Stimulated activated CD4-positive, alpha-beta T cell treated with anti-CD3 and anti-CD28 coated beads, Interleukin-1b, Interleukin-23, amount 100 ng/mL, for 1 hour (primary cell): ENCODE measurements at places on chromosomes 4 and X.

DNA sequence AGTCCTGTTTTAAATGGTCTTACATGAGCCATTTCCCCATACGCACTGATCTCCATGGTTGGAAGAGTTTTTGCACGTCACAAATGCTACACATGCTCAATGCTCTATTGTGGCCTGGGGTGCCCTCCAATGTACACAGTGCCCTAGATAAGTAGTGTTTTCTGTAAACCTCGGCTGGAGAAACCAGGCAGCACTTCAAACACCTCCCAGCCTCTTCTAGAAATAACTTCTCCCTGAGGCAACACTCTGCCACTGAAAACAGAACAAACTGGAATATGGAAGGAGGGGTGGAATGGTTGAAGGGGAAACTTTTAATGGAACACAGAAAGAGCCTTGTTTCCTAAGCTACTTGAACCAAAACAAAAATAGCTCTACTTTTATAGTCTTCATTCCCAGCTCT, 123.9 kb upstream of the CBR4 start:
- DNase-seq: no peak

DNA sequence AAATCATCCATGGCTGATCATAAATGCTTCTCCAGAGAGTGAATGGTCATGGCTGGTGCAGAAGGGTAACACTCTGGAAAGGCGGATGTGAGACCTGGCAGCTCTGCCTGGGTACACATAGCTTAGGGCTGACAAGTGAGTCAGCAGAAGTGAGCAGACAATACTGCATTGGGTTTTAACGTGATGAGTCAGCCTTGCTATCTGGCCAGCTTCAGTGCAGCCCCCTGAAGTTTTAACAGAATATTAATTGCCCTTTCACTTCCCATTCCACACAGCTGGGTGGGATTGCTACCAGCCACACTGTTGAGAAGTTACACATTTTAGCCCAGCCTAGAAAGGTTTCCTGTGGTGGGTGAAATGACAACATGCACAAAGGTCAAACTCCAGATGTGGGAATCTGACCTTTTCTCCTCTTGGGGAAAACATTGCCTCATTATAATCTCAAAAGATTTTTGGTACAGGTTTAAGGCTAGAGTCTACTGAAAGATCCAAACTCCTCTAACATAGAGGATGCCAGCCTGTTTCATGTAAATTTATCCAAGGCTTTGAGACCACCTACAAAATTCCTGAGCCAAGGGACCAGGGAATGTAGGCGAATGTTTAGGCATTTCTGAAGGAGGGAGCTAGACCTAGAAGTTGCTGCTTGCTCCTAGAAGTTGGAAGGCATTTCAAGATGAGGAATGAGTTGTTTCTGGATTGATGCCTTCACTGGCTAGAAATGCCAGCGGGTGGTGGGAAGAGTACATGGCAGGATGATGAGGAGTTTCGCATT, 230.3 kb upstream of the PGRMC2 start:
- DNase-seq: no peak

DNA sequence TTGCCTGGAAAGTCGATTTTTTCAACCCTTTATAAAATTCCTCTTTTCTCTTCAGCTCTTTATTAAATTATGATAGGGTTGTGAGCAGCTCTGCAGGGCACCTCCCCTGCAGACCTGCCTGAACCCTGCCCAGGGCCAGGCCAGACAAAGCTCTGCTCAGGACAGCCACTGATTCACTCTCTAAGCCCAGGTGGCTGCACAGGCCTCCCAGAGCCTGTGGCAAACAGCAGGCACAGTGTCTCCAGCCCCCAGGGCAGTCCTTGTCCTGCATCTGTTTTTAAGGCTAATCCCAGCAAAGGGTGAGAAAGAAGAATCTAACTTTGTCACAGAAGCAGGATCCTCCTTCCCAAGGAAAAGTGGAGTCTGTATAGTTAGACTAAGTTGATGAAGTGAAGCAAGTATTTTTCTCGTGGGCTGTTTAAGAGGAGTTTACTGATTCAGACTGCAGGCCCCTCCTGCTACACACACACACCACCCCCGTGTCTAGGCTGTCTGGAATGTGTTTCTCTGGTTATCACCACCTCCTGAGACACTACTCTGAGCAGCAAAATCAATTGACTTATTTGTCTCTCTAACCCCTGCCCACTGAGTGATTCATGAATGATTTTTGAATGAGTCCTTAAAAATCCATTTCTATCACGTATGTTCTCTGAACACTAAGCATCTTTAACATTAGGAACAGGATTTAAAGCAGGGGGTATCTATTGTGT, 101.7 kb downstream of the CHIC2 start:
- DNase-seq: no peak

DNA sequence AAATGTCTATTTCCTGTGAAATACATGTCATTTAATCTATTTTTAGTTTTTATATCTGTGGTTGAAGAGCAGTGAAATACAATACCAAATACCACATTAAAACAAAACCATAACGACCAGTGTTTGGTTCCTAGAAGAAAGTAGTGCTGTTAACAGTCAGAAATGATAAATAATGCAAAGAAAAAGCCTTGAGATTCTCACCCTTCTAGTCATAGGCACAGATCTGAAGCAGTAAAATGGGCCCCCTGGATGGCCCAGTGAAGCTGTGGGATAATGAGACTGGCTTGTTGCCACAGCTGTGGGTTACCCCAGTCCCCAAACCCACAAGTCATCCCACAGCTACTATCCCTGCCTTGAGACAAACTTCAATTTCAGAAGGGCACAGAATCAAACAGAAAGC, 137.3 kb upstream of the RPL34 start:
- no peak for DNase-seq

- DNase-seq: no peak
These were observed 13.6 kb downstream of the CHST7 start for GRCh38 chrX:46587158-46587557.

GRCh38 chrX:140687706-140688105, 21.9 kb upstream of the LINC00632 start:
- no peak for DNase-seq

- no peak for DNase-seq
These were observed 82.8 kb upstream of the BOD1L1 start for GRCh38 chr4:13710246-13710885.

GRCh38 chr4:65170768-65171514, 499.3 kb downstream of the EPHA5 start:
- DNase-seq: no peak

DNA sequence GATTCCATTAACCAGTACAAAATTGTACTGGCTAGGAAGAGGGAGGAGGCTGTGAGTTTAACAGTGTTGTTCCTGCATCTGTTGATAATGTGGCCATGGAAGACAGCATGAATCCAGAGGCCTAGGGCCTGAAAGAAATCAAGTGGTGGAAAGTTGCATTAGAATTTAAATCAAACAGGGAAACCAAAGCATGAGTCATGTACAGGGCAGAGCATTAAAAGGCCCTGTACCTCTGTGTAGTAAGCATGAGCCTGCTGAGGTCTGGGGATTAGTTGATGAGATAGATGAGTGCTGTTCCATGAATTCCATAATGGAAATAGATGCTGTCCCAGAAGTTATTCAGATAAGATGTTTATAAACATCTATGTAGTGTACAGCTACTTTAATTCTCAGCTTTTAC, 58.3 kb downstream of the MID1IP1 start:
- DNase-seq: no peak

GRCh38 chr4:41957634-41958033, 22.4 kb downstream of the TMEM33 start:
- no peak for DNase-seq

DNA sequence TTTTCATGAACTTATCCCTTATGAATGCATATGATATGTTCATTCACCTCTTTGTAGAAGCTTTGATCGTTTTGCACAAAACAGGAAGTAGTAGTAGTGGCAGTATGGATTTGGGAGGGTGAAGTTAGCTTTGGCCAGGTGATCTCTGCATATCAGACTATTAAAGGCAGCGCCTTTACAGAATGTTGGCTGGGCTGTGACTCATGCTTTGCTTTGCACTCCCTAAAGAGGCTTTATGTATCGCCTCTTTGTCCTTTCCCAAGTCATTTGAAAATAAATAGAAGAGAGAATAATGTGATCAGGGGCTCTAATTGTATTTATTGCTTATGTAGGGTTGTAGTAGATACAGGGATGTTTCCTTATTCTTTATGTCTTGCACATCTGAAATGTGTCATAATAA, 50.4 kb downstream of the SHROOM3 start:
- no peak for DNase-seq

DNA sequence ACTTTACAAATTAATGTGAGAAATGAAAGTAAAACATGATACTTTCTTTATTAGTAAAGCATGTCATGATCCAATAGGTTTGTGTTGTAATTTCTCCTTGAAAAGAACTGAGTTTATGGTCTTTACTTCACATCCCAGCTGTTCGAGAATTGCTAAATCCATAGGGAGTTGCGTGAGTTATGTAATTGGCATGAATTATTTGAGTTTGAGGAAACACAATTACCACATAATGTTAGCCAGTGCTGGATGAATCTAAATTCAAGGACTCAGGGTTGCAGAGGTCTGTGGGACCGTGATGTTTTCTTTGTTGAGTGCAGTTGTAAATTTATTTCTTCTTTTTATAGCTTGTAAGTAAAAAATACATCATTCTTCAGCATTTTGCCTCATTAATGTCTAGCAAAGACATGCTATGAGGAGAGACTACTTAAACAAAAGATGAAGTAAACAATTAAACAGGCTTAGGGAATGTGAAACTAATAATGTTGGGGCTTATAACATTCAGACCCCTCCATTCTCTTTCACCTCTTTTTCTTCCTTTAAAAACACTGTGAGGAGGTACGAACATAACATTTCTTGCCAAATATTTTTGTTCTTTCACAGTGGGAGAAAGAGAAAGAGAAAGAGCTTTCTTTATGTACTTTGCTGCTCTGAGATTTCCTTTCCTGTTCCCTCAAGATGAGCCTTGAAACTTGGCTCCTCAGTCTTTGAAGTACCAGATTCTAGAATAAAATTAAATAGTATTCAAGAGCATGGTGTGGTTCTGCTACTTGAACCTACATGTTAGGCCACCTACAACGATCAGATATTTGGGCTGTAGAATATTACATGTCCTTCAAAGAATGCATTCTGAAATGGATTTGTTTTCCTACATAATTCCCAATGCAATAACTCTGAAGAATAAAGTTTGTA, 159.6 kb upstream of the ANK2 start:
- no peak for DNase-seq

DNA sequence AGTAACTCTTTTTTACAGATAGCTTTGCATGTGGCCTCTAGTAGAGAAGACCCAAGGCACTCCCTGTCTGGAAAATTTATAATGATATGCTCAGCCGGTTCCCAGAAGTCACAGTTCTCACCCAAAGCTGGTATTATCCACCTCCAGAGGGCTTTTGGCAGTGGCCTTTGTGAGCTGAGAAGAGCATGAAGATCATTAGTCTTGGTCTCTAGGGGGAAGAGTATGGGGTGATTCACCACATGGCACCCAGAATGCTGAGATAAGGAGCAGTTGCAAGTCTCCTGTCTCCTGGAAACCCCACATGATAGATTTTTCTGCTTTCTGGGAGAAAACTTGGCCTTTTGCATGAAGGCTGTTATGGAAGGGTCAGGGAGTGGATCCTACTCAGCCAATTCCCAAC, 75.4 kb upstream of the PRPS1 start:
- no peak for DNase-seq

DNA sequence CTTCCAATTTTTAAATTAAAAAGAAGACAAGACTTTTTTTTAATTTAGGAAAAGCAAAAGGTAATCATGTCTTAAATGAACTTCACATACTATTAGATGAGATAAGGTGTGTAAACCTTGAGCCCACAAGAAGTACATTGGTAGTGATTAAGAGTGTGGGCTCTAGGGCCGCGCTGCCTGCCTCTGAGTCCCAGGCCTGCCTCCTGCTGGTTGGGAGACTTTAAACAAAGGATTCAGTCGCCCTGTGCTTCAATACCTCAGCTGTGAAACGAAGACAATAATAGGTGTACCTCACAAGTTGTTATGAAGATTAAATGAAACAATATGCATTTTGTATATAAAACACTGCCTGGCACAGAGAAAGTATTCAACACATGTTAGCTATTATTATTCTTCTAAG, 95.9 kb upstream of the MYOZ2 start:
- no peak for DNase-seq

- no peak for DNase-seq
These were observed 139.2 kb downstream of the SHOX start for GRCh38 chrX:769796-770195.
